ENCODE measurements at places on chromosomes 7 and 10.

GRCh38 chr10:91214911-91215310 lies 5.6 kb upstream of the PCGF5 start:
- DNase-seq, result no peak

- DNase-seq, result peak; percentile 36
Observed at GRCh38 chr7:126937171-126937570, 315.6 kb downstream of the GRM8 start.

DNA sequence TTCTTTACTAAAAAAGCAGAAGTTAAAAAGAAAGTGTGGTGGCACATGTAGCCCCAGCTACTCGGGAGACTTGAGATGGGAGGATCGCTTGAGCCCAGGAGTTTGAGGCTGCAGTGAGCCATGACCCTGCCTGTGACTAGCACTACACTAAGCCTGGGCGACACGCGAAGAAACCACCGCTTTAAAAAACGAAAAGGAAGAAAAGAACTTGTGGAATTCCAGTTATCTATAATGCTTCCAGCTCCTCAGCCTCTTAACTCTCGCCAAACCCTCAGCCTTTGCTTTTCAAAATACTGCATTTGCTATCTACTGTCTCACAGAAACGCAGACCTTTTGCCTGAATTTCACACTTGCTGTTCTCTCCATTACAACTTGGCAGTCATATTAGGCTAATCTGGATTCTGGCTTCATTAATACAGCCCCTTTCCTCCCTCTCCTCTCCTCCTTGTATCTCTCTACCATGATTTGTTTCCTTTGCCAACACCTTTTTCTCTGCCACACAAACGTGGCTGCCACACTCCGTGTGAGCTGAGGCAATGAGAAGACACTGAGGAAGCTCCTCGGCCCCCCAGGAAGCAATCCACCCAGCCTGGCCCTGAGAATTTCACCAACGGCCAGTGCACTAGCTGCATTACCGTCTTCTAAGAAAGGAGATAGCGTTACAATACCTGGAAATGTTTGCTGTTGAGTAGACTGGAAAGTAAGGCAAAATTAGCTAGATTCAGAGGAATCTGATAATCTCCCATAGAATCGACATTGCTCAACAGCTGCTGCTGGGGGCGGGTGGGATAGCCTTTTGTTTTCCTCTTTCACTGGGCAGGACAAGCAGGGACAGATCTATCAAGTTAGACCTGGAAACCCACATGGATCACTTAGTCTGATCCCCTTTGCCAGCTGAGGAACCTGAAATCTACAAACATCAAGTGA lies 37.2 kb downstream of the CALML5 start:
- DNase-seq, result no peak

GRCh38 chr10:110392868-110393740 lies 88.4 kb upstream of the SMNDC1 start:
- no peak for DNase-seq

- DNase-seq, result no peak
Observed at GRCh38 chr10:44176311-44176710, 208.6 kb downstream of the CXCL12 start.

DNA sequence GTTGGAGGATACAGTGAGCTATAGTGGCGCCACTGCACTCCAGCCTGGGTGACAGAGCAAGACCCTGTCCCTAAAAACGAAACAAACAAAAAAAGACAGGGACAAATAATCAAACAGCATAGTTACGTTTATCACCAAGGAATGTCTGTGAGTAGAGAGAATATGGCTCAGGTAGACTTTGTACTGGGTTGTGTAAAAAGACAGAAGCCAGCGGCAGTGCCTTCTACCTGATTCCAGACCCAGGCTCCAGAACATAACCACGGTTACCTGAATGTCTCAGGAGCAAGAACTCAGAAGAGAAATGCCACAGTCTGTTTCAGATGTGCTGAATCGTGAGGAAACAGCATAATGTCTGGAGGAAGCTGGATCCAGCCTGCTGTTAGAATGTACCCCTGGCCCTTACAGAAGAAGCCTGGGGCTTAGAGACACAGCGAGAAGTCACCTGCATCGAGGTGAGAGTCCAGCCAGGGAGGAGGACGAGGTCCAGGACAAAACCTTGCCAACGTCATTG lies 60.9 kb upstream of the KAT6B start:
- DNase-seq, result no peak

GRCh38 chr10:44757551-44758205 lies 153.5 kb upstream of the TMEM72 start:
- no peak for DNase-seq

- no peak for DNase-seq
Observed at GRCh38 chr10:87860816-87861403, 2.4 kb downstream of the KLLN start.

DNA sequence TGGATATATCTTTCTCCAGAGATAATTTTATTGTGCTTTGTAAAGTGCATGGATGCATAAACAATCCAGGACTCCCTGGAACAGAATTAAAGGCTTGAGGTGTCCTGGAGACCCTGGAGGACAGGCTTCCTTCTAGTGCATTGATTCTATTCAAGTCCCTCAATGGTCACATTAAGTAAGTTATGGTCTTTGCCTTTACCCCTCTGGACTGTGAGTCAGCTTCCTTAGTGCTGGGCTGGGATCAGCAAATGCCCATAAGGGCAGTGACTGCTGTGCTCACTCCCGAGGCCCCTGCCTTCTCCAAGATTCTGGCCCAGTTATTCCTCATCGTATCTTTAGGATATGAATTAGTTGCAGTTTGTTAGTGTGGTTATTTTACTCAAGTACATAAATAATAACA lies 178.7 kb upstream of the PRSS58 start:
- DNase-seq, result peak; percentile 31

DNA sequence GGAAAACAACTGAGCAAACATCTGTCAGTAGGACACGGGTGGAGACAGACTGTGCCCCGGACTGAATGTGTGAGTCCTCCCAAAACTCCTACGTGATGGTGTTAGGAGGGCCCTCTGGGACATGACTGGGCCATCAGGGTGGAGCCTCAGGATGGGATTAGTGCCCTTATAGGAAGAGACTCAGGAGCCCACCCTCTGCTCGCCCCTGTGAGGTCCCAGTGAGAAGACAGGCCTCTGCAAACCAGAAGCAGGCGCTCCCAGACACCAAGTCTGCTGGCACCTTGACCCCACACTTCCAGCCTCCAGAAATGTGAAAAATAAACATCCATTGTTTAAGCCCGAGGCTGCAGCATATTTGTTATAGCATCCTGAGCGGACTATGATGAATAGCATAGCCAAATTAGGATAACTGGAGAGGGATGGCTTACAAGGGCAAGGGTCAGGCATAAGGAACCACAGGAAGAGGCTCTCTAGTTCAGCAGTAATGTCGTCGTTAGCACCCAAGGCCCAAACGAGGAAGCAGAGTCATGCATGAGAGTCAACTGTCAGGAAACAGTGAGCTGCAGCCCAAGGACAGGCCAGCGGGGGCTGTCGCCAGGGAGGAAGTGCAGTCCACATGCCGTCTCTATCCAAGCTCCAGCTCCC lies 50.6 kb downstream of the PTPRN2 start:
- DNase-seq, result no peak

DNA sequence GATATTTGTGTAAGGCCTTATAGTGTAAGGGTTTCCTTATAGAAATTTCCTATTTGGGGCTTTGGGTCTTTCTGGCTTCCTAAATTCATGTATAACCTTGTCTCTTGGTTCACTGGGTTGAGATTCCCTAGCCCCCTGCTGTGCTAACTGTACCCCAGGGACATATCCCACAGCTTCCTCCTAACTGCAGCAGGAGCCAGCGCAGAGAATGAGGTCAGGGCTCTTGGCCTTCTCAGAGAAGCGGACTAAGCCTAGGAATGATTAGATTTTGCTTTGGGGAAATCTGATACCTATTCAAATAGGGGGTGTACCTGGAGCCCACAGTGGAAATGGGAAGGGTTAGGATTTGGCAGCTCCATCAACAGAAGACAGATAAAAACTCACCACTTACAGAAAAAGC lies 138.1 kb upstream of the EFCAB10 start:
- no peak for DNase-seq

- DNase-seq, result no peak
Observed at GRCh38 chr7:105810556-105810955, 65.8 kb downstream of the ATXN7L1 start.

- DNase-seq, result peak; percentile 33
Observed at GRCh38 chr7:74174606-74175082, 488 bp downstream of the EIF4H start.

DNA sequence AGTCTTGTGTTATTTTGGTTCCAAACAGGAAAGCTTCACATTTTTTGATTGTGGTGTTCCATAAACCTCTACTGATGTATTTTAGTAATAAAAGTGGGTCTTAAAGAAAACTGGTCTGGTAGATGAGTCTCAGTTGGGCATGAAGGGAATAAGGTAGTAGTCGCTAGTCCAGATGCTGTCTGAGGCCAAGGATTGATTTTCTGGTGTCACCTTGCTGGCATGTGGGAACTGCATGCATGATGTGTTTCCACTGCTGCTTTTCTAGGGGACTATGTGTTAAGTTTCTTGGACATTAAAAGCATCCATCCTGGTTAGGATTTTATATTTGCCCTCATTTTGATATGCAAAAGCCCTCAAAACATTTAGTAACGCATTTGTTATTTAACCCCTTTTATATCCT lies 123.7 kb upstream of the GJD4 start:
- no peak for DNase-seq

DNA sequence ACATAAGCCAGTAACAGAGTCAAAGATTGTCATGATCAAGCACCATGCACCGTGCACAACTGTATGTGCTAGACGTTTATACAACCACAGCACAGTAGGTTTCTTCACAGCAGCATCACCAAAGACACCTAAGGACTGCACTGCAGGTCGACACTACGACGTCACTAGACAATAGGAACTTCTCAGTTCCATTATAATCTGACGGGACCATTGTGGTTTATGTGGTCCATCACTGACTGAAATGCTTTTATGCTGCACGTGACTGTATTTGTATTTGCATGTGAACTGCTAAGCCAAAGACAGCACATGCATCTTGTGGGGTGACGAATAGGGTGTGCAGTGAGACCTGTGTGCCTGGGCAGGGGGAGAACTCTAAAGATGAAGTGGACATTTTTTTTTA lies 164.9 kb downstream of the PARD3 start:
- DNase-seq, result no peak

DNA sequence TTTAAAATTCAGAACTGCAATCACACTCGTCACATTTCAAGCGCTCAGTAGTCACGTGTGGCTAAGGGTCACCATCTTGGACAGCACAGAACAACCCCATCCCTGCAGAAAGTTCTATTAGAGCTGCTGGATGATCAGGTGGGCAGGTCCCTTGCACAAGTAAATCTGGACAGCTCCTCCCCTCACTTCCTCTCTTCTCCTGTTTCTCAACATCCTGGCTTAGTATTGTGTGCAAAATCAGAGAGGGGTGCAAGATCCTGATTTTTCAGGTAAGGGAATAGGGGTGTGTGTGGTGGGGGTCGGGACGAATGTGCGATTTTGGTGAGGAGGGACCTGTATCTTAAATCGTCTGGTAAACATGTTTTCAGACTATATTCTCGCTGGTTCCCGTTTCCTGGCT lies at the start of gene GIMAP4:
GIMAP4 (plus strand) TSS at position 222 of the 400 bp plus-strand sequence. CDS start 2,512 bp downstream, outside the sequence.
- DNase-seq, result no peak

DNA sequence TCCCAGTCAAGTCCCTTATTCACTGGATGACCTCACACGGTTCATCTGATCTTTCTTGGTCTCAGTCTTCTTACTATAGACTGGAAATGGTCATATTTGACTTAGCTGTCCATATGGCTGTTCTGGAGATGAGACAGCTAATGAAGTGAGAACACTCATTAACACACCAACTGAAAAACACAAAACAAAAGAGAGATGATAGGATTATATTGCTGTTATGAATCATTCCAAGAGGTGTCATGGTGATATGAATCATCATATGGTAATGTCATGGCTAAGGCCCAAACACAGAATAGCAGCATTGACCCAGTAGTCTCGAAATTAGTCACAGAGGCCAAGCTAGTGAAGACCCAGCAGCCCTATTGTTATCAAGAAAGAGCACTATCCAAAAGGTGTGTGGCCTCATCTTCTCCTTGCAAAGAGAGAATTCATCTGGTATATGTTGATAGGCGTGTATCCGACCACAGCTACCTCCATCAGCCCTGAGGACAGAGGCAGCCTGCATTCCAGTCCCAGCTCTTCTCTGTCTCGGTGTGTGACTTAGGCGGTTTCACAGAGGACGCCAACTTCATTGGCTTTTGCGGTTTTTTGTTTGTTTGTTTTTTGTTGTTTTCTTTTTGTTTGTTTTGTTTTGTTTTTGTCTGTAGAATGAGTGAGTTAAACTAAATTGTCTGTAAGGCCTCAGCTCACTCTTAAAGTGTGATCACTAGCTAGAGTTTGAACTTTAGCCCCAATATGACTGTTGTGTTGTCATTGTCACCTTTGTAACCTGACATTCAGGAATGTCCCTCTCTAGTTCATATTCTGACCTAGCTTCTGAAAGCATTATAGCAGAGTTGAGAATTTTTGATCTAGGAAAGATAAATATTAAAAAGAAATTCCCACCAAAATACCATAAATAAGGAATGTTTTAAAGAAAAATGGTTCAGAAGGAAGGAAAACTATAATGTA lies 97.4 kb upstream of the PDCD4 start:
- DNase-seq, result peak; percentile 92

GRCh38 chr10:100006243-100006886 lies 3.4 kb downstream of the DNMBP start:
- peak; percentile 99 for DNase-seq

GRCh38 chr7:44045226-44046014 lies 918 bp downstream of the DBNL start:
- no peak for DNase-seq
